ENCODE measurements at places on chromosomes 4 and X.

DNA sequence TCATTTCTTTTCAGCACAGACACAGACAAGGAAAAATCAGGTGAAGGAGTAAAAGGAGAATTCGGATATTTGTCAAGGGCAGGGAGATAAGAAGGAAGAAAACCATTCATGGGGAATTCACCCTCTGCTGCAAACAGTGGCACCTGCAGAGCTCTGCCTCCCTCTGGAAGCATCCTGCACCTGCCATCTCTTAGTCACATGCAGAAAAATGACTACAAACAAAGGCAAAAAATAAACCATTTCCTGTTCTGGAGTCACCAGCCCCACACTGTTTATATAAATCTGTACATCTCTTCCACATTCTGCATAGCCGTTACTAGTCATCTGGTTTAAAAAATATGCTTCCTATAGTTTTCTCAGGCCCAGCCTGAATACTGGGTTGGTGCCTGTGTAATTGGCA, 205.3 kb downstream of the ARAP2 start:
- DNase-seq: no peak

- DNase-seq: no peak
Measured at GRCh38 chr4:180054291-180054690, 2188.9 kb upstream of the TENM3 start.

DNA sequence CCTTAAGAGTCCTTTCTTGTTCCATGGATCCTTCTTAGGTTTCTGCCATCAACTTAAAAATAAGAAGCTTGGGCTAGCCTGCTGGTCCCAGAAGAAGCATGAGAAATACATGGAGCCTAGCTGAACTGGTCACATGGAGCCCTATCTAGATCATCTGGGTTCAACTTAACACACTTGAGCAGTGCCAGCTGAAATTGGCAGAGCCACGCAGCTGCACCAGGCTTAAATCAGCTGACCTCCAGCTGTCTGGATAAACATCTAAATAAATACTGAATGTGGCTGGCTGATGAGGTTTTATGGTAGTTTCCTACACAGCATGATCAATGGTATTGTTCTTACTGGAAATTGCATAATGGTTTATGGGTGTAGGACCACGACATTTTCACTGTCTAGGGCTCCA, 598.4 kb upstream of the FAM241A start:
- no peak for DNase-seq

- DNase-seq: no peak
Measured at GRCh38 chr4:159160242-159160641, 57.4 kb downstream of the RAPGEF2 start.

GRCh38 chr4:2127609-2128332, 68.6 kb downstream of the NAT8L start:
- no peak for DNase-seq

DNA sequence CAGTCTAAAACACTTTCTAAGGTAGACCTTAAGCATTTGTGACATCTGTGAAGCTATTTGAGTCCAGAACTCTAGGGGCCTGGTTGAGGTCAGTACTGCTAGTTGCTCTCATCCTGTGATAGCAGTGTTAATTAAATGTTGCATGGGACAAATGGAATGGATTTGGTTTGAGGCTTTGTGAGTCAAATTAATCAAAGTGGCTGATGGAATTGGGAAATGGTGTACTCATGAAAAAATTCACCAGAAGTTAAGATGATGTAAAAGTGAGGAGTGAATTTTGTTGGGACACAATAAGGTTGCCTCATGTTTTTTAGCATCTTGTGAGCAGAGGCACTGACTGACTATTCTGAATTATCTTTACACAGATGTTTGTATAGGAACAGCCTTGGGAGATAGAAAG, 99.2 kb upstream of the ARSJ start:
- no peak for DNase-seq

GRCh38 chr4:146232131-146232722, 17.9 kb downstream of the REELD1 start:
- DNase-seq: no peak

- no peak for DNase-seq
Measured at GRCh38 chr4:62006108-62006507, 806.0 kb downstream of the ADGRL3 start.

DNA sequence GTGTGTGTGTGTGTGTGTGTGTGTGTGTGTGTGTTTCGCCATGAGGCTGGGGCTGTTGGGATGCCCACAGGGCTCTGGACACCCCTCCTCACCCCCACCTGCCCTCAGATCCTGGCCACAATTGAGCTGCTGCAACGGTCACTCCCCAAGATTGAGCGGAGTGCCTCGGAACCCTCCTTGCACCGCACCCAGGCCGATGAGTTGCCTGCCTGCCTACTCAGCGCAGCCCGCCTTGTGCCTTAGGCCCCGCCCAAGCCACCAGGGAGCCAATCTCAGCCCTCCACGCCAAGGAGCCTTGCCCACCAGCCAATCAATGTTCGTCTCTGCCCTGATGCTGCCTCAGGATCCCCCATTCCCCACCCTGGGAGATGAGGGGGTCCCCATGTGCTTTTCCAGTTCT, 10.2 kb downstream of the ARAF start:
- no peak for DNase-seq

DNA sequence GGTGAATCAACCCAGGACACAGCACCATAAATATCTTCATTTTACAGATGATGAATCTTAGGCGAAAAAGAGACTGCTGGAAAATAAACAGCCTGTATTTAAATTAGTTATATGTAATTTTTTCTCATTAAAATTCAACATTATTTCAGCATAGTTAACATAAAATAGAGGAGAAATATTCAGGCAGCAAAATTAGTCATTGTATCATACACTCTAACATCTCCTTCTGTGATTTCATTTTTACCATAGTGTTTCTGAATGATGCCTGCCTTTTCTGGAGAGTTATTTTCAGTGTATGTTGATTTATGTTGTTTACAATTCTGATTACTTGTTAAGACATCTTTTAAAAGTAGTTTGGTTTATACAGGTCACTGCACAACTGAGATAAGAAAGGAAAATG, 82.3 kb upstream of the KCNIP4 start:
- no peak for DNase-seq

GRCh38 chr4:5398056-5398455, 310.3 kb downstream of the EVC2 start:
- no peak for DNase-seq

DNA sequence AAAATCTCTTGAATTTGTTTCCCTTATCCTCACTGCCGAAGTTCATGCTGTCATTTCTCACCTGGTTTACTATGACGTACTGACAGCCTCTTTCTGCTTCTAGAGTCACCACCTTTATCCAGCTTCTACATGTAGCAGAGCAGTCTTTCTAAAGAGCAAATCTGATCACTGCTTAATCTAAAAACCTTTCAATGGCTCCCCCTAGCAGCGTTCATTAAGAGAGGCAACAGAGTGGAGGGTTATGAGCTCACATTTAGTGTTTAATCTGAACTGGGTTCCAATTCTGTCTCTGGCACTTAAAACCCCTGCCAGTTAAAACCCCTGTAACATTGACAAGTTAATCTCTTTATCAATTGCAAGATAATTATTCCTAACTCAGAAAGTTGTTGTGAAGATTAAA, 4.4 kb downstream of the RBPJ start:
- DNase-seq: peak; percentile 47

GRCh38 chr4:41399231-41399630, 138.7 kb upstream of the LIMCH1 start:
- no peak for DNase-seq

GRCh38 chr4:31929676-31930345, 1209.6 kb downstream of the PCDH7 start:
- DNase-seq: no peak

- DNase-seq: peak; percentile 56
Measured at GRCh38 chr4:13329963-13330362, 154.2 kb downstream of the RAB28 start.

GRCh38 chr4:123699880-123700771, 303.5 kb downstream of the SPRY1 start:
- peak; percentile 91 for DNase-seq
